Esophagus squamous epithelium (tissue), 5 donors: ENCODE measurements at places on chromosomes 7 and 10.

DNA sequence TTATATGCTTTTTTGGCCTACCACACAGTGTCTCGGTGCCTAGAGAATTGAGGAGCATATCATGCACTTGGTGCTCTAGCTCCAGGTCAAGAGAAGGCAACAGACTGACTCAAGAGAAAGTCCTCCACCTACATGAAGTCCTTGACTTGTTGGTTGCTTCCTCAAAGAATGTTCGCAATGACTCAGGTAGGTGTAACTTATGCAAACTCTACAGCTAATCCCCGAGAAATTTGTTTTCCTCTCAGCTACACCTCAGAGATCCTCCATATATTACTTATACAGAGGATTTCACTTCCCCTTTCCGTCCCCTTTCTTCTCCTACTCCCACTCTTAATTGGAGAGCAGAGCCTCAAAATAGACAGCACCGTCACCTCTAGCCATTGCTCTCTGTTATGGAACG lies 1013.1 kb downstream of the KCNMA1 start:
- DNase-seq = no peak

DNA sequence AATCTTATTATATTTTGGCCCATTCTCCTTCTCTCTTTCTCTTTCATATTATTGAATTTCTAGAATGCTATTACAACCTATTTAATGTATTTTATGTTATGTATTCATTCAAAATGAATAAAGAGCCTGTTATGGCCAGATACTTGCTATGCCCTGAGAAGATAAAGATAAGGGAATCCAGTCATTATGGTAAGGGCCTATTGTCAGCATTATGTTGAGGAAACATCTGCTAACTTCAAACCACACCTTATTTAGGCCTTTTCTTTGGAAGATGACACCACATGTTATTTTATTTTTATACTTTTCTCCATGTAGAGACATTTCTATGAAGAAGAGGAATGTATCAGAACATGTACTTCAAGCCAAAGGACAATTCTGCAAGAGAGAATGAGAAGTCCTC lies 60.5 kb upstream of the MPP7 start:
- no peak for DNase-seq

GRCh38 chr7:45578467-45578866 lies 4.3 kb downstream of the ADCY1 start:
- no peak for DNase-seq

DNA sequence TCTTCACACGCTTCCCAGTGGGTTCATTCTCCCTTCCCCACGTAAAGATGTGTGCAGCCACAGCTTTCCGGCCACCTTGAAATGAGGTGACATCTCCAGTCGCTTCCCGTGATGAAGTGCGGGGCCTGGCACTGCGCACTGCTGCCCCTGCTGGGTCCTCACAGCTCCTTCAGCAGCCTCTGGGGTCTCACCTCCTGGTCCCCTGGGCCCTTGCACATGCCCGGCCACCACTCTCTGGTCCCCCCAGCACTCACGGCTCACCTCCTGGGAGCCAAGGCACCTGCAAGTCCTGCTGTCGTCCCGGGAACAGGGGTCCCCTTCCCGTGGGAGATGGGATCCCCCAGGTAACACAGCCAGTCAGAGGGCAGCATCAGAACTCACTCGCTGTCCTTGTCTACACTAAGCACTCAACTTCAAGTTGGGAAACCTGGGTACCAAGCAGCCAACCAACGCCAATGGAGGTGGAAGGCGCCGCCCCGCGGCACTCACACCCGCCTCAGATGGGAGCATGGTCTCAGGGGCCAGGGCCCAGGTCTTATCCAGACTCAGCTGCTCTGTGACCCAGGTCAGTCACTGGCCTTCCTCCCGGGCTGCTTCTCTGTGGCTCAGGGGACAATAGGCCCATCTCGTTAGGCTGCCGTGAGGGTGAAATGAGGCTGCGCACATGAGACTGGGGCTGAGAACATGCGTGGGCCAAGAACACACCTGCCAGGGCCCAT lies 176.2 kb downstream of the PTPRN2 start:
- no peak for DNase-seq

- DNase-seq = no peak
Measured at GRCh38 chr7:37392673-37393017, 56.0 kb downstream of the ELMO1 start.

GRCh38 chr7:125084196-125084595 lies 154.6 kb upstream of the POT1 start:
- no peak for DNase-seq

DNA sequence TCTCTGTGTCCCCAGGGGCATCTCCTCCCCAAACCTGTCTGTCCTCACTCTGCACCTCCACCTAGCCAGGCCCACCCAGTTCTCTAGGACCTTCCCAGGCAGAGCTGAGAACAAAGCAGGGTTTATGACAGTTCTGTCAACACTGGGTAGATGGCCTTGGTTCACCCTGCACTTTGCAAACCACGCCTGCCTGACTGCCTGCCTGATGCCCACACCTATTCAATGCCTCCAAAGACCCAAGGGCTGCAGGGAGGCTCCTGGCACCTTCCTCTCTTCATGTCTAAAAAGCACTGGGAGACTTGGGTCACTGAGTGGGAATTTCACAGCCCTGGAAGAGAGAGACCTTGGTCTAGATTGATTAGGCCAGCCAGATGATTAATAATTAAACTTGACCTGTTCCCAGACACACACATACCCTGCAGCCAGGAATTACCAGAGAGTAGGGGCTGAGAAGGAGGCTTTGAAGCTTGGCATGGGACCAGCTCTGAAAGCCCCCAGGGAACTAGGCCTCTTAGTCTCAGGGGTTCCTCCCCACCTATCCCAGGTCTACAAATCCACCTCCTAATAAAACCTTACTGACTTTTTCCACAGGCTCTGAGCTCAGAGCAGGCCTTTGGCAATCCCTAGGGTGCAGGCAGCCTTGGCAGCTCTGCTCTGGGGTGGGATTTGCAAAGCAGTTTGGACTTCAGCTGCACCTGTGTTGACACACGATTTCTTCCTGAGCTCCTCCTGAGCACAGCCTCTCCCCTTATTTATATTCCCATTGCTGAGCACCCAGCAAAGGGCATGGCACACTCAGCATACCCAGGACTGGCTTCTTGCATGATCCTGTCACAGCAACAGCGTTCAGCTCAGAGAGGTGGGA lies 25.7 kb upstream of the PDCD4 start:
- no peak for DNase-seq

- DNase-seq = no peak
Measured at GRCh38 chr10:11448190-11448544, 163.3 kb downstream of the USP6NL start.

DNA sequence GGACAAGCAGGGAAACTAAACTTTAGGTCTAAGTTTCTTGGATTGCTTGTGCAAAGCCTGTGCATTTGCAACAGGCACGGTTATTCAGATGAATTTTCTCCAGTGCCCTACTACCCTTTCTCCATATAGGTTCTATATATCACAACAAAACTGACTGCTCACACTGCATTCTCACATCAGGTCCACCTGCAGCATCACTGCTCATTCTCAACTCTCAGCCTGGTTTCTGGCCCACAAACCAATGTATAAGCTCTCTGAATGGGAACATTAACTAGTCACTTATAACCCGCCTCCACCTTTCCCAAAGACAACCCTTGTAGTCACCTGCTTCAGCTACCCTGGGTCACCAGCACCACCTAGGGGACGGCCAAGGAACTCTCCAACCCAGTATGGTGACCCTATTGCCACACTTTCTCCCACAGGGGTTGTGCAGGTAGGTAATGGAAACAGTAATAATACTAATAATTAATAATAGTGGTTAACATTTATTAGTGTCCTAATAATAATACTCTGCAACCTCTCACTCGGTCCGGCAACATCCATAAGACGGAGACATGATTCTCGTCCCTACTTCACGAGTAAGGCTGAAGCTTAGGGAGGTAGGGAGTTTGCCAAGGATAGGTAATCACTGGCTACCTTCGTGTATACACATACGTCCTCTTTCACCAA lies 97.3 kb downstream of the CLEC2L start:
- no peak for DNase-seq

GRCh38 chr7:18315241-18315640 lies 180.3 kb upstream of the HDAC9 start:
- no peak for DNase-seq

GRCh38 chr10:93410697-93411348 lies 71.3 kb downstream of the MYOF start:
- DNase-seq = no peak

DNA sequence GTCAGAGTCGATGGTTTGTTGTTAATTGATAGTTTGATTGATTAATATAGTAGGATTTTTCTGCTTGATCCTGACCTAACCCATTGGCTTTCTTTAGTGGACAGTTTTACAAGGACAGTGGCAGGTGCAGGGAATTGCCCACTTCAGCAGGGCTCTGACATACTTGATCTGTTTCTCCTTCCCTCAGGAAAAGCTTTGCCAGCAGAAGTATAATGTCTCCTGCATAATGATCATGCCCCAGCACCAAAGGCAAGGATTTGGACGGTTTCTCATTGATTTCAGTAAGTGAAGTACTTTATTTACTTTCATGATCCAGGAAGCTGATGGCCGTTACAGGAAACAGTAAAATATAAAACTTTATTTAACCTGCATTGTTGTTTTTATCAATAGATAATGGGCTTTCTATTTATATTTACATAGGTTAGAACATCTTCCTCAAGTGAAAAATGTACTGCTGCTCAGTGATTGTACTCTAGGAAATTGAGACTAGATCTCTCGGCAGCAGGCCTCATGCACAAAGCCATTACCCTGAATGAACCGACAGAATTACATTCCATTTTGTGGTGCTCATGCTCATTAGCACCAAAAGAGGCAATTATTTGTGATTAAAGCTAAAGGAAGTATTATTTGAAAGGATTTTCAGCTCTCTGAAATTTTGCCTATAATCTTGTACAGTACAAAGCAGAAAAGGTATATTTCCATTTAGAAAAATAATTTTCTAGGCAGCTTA lies 122.5 kb upstream of the SAMD8 start:
- no peak for DNase-seq

DNA sequence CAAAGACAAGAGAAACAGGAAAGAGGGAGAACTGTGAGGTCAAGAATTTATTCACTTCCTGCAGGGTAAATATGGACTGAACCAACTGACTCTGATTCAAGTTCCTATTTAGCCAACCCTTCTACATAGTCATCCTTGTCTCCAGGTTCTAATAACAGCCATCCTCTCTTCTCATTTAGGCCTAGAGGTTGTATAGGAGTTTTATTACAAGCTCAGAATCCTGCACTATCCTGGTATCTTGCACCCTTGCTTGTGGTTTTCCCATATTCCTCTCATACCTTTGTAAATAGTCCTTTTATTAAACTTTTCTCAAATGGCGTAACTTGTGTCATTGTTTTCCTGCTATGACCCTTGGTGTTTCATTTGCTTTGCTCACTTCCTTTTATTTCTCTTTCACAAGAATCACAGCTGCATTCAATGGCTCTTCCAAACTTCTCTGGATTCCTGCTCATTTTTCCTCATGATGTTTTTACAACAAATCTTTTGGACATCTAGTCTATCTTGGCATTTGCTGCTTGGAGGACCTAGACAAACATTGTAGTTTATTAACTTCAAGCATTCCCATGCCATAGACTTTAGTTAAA lies 12.4 kb upstream of the OR2A5 start:
- no peak for DNase-seq

- no peak for DNase-seq
Measured at GRCh38 chr7:22356010-22356691, 803 bp downstream of the RAPGEF5 start.

DNA sequence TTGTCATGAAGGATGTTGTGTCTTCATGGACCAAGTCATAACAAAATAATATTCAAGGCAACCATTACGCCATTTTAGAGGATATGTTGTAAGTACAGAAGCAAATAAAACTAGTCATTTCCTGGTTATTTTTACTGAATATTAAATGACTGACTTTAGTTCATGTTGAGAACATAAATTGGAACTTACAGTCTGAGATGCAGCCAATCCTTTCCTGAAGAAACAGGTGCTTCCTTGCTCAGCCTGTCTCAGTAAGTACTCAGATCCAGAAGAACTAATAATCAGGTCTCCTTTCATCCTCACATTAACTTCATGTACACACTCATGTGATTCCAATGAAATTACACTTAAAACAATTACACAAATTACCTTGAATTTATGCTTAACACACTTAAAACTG lies 12.3 kb downstream of the SEMA3A start:
- no peak for DNase-seq

- DNase-seq = no peak
Measured at GRCh38 chr7:40572810-40573465, 438.1 kb downstream of the SUGCT start.

DNA sequence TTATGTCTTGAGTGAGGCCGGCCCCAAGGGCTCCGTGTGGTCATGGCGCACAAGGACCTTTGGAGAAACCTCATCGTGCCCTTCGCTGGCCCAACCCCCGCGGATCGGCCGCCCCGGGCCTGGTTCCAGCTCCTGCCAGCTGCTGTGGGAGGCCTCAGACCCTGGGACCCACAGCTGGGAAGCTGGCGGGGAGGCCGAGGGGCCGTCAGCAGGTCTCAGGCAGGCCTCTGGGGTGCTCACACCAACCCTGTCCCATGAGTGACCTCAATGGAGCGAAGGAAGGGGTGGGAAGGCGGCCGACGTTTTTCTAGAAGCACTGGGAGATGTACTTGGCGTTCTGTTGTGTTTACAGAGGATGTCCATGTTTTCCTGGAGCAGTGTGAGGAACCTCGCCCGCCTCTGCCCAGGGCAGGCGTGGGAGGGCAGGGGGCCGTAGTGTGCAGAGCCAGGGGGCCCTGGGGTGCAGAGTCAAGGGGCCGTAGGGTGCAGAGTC lies 18.6 kb upstream of the ADGRA1 start:
- DNase-seq = no peak

GRCh38 chr7:9718071-9718661 lies 1255.5 kb upstream of the PHF14 start:
- no peak for DNase-seq

DNA sequence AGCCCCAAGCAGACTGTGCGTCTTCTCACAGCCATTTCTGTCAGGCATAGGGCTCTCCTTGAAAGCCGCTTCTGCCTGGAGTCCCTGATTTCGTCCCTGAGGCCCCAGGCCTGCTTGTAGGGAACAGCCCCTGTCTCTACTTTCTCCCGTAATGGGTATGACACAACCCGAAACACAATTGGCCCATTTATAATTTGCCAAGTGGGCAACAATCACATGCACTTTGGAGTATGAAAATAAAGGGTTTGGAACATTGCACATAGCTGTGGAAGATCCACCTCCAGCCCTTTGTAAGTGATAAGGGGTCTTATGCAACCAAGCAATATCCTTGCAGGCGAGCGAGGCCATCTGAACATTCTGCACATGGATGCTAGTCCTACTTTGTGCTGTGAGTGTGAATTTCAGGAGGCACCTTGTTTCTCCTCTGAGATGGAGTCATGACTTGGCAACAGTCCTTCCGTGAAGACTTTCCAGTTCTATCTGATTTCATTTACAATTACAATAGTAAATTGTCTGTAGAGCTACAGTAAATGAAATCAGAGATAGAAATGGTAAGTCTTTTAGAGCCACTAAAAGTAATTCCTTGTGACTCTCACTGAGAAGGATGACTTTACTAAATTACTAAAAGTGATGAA lies 141.5 kb downstream of the CUBN start:
- DNase-seq = no peak

DNA sequence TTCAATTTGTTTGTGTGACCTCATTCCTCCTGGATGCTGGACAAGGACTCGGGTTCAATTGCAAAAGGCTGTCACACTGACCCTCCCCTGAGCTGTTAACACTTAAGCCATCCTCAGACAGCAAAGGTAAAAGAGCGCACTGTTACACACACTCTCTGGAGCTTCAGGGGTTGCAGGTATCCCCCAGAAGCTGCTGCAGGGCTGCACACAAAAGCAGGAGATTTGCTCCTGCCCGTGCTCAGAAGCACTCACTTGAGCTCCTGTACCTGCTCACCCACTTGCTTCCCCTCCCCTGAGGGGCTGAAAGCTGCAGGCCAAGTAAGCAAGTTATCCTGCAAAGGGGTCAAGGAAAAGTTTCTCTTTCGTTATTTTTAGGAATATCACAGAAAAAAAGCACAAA lies 886.2 kb upstream of the ZWINT start:
- no peak for DNase-seq
